ENCODE measurements at places on chromosomes 6 and 20.
A peak's percentile ranks its signal among the peaks of the same experiment; 100 is the strongest.

GRCh38 chr20:35039846-35040489 lies 52.6 kb downstream of the TRPC4AP start:
- no peak for DNase-seq

- peak; percentile 35 for DNase-seq
Observed at GRCh38 chr6:2264932-2265331, 19.5 kb upstream of the GMDS start.

DNA sequence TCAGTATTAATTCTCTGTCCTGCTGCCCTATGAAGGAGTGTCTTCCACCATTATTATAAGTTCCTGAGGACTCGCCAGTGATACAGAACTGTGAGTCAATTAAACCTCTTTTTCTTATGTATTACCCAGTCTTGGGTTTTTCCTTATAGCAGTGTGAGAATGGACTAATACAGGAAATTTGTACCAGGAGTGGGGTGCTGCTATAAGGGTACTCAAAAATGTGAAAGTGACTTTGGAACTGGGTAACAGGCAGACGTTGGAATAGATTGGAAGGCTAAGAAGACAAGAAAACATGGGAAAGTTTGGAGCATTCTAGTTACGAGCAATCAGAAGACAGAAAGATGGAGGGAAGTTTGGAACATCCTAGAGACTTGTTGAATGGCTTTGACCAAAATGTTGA lies 616.7 kb upstream of the EPHA7 start:
- DNase-seq: no peak

GRCh38 chr20:10771435-10772140 lies 97.8 kb upstream of the JAG1 start:
- peak; percentile 44 for DNase-seq

- DNase-seq: no peak
Observed at GRCh38 chr20:21821358-21821757, 115.9 kb downstream of the PAX1 start.

- no peak for DNase-seq
Observed at GRCh38 chr20:14401479-14402138, 64.2 kb upstream of the FLRT3 start.

GRCh38 chr20:41147767-41148191 lies 10.4 kb downstream of the PLCG1 start:
- peak; percentile 17 for DNase-seq

GRCh38 chr6:145729887-145730286 lies 5.4 kb downstream of the EPM2A start:
- no peak for DNase-seq

DNA sequence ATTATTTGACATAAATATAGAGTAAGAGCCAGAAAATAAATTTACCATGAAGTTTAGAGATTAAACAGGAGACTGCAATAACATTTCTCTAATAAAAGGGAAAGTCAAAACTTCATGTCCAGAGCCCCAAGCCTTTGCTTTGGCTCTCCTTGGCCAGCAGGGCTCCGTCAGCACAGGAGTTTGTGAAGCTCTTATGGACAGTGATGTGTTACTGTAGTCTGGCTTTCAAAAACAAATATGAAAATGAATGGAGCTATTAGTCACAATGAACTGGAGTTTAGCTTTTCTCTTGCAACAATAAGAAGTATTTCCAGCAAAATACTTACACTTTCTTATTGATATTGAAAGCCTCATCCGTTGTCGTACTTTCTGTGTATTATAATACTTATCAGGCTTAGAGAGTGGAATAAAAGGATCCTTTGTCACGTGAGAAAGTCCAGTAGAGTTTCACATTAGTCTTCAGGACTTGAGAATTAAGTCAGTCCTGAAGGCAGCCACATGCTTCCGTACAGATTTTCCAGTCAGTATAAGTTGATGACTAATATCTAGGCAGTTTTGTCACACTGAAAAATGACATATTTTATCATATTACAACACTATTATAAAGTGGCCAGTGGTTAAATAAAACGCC lies 117.0 kb upstream of the PRL start:
- DNase-seq: peak; percentile 13

- peak; percentile 25 for DNase-seq
Observed at GRCh38 chr6:134201716-134202115, 116.2 kb downstream of the SGK1 start.

DNA sequence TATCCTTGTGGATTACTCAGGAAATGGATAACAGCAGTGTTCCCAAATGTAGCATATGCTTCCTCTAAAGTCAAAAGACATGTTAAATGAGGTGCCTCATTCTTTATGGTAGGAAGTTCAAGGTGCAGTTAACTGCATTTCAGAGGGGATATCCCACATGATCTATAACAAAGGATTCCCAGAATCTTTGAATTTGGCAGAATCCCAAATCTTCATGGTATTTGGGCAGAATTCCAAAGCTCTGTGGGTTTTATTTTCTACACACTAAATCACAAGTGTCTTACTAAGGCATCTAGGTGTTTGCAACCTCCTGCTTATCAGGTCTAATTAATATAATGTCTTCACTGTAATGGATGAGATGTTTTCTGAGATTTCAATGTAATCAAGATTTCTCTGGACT lies 364.3 kb upstream of the MAN1A1 start:
- no peak for DNase-seq

DNA sequence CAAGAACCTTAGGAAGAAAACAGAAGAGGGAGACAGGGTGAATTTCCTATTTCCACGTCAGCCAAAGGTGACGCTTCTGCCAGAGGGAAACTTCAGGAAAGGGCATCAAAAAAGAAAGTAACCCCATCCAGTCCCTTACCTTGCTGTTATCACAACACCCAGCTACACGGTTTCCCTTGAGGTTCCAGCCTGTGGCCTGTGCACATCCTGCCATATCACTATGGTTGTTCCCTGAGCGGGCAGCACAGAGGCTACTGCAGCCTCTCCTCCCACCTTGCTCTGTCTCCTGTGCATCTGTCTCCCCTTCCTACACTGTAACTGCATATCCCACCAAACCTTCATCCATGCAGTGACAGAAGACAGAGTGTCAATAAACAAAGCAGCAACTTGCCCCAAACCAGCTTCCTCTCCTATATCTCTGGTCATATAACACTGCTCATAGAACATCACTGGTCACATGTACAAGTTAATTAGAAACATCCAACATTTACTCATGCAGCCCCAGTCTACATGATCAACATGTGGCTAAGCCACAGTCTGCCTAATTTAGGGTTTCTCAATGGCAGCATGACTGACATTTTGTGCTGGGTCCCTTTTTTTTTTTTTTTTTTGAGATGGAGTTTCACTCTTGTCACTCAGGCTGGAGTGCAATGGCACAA lies 54.7 kb downstream of the GFOD1 start:
- DNase-seq: no peak

- DNase-seq: peak; percentile 84
Observed at GRCh38 chr20:22389836-22390542, 194.4 kb downstream of the FOXA2 start.

DNA sequence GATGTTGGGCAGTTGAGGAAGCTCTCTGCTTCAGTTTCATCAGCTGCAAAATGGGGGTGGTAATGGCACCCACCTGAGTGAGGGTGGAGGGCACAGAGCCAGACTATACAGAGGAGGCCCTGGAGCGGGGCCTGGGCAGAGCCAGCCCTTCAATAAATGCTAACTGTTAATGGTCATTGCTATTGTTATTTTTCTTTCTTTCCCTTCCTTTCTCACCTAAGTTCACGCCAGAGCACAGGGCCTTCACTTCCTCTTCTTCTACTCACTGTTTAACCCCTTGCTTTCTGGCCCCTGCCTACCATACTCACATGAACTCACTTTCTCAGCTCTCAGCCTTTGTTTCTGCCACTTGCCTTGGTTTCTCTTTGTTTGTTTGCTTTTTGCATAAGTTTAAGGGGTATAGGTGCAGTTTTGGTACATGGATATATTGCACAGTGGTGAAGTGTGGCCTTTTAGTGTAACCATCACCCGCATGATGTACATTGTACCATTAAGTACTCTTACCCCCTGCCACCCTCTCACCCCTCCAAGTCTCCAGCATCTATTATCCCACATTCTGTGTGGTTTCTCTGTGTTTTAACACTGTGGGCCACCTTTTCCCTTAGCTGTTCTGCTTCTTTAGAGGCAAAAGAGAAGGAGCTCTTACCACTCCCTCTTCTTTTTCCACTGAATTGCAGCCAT lies 7.5 kb upstream of the RREB1 start:
- DNase-seq: no peak

DNA sequence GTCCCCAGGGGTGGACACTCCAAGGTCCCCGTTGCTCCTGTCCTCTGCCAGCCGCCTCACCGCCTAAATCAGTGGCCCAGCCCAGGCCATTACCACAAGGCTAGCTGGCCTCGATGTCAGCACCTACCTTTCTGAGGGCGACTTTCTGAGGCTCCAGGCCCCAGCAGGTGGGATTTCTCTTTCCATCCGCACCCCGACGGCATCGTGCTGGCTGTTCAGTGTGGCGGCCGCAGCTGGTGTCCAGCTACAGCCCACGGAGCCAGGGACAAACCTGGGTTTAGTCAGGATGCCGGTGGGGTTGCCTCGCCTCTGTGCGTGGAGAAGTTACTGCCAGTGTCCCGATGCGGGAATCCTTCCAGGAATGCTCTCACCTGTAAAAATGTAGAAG lies 60.8 kb downstream of the ERMARD start:
- DNase-seq: no peak

DNA sequence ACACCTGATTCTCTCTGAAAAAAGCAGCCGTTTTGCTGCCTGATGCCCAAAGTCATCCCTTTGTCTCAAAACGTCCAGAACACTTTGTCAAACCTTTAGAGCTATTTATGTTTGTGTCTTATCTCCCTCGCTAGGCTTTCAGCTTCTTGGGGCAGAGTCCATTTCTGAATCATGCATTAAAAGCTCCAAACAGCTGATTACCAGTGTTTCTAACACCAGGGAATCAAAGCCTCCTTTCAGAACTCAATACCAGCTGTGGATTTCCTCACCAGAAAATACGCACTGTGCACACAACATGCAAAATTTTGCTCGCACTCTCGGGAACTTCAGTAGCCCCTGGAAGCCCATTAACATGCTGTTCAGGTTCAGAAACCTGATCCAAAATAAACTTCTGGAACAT lies 333.3 kb downstream of the HACE1 start:
- peak; percentile 31 for DNase-seq

- DNase-seq: peak; percentile 4
Observed at GRCh38 chr6:33329058-33329457, 11.5 kb upstream of the ZBTB22 start.

- DNase-seq: no peak
Observed at GRCh38 chr6:107124934-107125348, 9.6 kb upstream of the BEND3 start.

- no peak for DNase-seq
Observed at GRCh38 chr6:40371621-40372020, 215.5 kb downstream of the LRFN2 start.

GRCh38 chr6:38445925-38446324 lies 193.8 kb downstream of the BTBD9 start:
- peak; percentile 5 for DNase-seq

- no peak for DNase-seq
Observed at GRCh38 chr6:75946146-75946831, 126.2 kb downstream of the IMPG1 start.

GRCh38 chr6:126127659-126128058 lies 141.3 kb downstream of the TRMT11 start:
- DNase-seq: no peak

GRCh38 chr6:133964052-133964451 lies 11.0 kb downstream of the TBPL1 start:
- DNase-seq: peak; percentile 61

- DNase-seq: peak; percentile 26
Observed at GRCh38 chr6:157188213-157188612, 135.1 kb downstream of the TMEM242 start.

GRCh38 chr6:166584155-166584554 lies 2.3 kb downstream of the RAMACL start:
- no peak for DNase-seq

- DNase-seq: peak; percentile 32
Observed at GRCh38 chr6:293193-294174, 1.2 kb downstream of the DUSP22 start.

DNA sequence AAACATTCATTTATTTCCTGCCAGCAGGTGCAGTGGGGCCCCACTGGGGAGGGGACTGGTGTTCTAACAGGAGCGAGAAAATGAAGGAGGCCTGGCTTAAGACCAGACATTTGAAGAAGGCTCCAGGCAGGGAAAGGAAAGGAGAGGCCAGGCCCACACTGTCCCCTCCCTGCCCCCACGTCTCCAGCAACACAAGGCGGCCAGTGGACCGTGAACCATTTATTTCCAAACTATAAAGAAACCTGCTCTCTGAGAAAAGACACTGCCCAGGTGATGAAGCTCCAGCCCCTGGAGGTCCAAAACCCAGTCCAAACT lies 41.4 kb upstream of the CDH22 start:
- no peak for DNase-seq

- peak; percentile 71 for DNase-seq
Observed at GRCh38 chr20:32823078-32823477, 3.3 kb downstream of the MAPRE1 start.

- DNase-seq: peak; percentile 27
Observed at GRCh38 chr6:135158397-135158796, 22.7 kb upstream of the MYB start.

DNA sequence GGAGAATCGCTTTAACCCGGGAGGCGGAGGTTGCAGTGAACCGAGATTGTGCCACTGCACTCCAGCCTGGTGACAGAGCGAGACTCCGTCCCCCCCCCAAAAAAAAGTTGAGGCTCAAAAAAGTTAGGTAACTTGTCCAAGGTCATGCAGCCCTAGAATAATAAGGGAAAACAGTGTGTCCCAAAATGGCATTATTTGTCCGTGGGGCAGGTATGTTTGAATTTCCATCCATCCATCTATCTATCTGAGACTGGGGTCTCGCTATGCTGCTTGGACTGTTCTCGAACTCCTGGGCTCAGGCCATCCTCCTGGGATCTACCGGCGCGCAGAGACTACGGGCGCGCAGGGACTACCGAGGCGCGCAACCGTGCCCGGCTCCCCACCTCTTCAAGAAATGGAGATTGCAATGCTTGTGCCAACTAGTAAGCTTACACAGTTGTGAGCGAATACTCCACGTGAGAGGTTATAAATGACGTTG lies 374 bp upstream of the ABCC10 start:
- DNase-seq: no peak

- no peak for DNase-seq
Observed at GRCh38 chr6:144460327-144461095, 175.4 kb downstream of the UTRN start.

DNA sequence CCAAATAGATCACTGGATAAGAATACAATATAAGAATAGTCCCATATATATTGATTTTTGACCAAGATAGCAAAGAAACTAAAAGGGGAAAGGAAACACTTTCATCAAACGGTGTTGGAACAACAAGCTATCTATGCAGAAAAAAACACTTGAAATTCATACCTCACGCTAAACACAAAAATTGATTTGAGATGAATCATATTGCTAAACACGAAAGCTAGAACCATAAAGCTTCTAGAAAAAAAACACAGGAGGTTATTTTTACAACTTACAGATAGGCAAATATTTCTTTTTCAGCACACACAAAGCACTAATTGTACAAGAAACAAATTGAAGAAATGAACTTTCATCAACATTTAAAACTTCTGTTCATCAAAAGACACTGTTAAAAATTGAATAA lies 36.7 kb upstream of the TMEM14A start:
- DNase-seq: no peak

DNA sequence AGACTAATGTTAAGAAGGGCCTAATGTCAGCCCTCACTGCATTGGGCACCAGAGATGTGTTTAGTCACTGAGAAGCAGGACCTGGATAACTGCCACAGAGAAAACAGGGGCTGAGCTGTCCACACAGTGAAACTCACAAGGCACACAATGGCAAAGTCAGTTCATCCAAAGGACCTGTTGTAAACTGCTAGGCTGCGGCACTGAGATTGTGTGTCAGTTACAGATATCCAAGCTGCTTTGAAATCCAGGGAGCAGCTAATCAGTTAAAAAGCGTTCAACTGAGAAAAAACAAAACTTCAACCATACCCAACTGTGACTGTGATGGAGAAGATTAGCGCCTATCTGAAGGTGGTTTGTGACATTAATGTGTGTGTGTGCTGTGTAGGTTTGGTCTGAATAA lies 27.8 kb upstream of the TMEM14A start:
- DNase-seq: peak; percentile 27

Data from cardiac fibroblast (primary cell).